Esophagus squamous epithelium (tissue), 5 donors: ENCODE measurements at places on chromosomes 5 and 9.

GRCh38 chr5:14250748-14251701, 107.9 kb downstream of the TRIO start:
- DNase-seq: no peak

- DNase-seq: no peak
These were observed 667 bp downstream of the FBXO10 start for GRCh38 chr9:37575511-37575914.

DNA sequence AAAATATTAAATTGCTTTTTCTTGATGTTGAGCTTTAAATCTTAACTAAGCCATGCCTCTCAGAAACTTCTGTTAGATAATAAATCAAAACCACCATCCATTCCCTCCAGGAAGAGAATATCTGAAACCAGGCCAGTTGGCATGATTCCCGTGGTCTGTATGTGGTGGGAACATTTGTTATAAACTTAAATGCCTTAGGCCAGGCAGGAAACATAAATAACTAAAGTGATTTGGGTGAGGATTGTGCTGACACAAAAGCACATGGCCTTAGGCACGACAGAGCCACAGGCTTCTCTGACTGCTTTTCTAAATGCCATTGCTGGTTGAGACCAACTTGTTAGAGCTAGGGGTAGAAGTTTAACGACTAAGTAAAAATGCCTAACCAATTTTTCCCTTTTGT, 255.9 kb downstream of the GABRG2 start:
- no peak for DNase-seq

- DNase-seq: no peak
These were observed 35.0 kb downstream of the MYO10 start for GRCh38 chr5:16901021-16901644.

DNA sequence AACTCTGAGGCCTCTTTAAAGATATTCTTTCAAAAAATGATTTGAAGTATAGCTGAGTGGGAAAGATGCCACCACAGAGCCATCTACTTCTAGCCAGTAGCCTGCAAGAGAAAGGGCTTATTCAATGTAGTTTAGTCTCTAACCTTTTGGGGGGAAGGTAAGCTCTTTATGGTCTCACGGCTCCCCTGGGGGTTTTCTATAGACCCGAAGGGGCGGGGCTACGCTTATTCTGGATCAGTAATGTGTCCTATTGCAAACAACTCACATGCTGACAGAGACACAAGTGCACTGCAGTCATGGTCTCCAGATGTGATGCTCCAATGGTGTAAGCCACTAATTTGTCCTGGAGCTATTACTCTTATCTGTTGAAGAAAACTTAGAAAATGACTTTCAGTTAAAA, 53.4 kb upstream of the RPS23 start:
- DNase-seq: no peak

- no peak for DNase-seq
These were observed 82.9 kb downstream of the RAPGEF1 start for GRCh38 chr9:131657037-131657377.

DNA sequence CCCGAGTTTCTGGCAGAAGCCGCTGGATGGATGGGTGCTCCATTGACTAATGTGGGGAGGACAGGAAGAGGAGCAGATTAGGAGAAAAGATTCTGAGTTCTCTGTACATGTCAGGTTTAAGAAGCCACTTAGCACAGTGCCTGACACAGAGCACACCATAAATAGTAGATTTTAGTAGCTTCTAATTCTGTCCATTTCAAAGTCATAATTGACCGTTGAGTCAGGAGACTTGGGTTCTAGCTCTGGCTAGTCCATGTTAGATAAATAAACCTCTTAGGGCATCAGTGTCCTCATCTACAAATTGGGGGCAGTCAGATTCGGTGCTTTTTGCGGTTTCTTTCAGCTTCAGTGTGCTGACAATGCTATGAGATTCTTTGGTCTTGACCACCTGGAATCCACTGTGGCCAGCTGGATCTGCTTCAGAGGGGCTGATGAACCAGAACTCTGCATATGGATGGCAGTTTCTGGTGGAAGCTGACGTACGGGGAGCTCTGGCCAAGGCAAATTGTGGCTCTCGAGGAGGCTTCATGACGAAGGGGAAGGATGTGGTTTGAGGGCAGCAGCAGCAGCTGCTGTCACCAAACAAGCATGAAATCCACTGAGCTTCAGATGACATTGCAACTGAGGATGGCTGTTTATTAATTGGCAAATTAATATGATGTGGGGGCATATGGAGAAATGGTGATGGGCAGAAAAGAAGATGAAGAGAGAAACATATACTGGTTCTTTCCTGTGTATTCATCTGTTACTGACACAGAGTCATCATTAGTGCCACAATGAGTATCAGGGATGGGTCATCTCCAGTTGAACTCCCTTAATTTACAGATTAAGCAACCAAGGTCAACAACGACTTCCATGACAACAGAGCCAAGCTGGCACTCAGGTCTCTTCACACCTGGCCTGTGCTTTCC, 134.4 kb downstream of the AOPEP start:
- DNase-seq: no peak

GRCh38 chr5:110469486-110469885, 257.0 kb downstream of the TMEM232 start:
- no peak for DNase-seq

- no peak for DNase-seq
These were observed 36.1 kb upstream of the SLC2A8 start for GRCh38 chr9:127360829-127361228.

DNA sequence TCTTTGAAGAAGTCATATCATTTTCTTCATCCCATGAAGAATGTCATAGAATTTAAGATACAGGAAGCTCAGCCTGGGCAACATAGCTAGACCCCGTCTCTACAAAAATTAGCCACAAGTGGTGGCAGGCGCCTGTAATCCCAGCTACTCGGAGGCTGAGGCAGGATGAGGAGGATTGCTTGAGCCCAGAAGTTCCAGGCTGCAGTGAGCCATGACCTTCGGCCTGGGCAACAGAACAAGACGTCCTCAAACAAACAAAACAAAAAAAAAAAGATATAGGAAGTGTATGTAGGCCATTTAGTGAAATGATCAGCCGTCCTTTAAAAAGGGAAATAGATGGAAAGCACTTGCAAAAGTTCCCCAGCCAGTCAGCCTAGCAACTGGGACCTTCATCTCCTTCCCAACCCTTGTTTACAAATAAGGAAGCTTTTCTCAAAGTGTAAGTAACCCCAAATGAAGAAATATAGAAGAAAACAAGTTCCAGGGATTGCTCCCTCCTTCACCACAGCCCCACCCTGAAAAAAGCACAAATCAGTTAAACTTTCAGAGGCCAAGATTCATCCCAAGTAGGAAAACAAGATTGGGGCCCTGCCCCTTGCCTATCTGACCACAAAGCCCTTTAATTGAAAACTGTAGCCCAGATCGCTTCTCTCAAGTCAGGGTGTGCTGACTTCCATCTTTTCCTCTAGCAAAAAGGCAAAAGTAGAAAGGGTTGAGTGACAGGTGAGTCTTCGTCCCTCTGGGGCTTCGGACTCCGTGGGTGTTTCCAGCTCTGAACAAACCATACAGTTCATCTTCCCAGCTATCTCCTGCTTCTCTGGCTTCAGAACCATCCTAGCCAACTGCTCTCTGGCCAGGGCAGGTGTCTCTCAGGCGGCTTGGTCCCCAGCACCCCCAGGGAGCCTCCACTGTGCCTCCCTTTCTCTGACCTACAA, 1.2 kb downstream of the SLC31A2 start:
- no peak for DNase-seq

GRCh38 chr5:139871614-139872013, 76.0 kb downstream of the PSD2 start:
- DNase-seq: no peak

DNA sequence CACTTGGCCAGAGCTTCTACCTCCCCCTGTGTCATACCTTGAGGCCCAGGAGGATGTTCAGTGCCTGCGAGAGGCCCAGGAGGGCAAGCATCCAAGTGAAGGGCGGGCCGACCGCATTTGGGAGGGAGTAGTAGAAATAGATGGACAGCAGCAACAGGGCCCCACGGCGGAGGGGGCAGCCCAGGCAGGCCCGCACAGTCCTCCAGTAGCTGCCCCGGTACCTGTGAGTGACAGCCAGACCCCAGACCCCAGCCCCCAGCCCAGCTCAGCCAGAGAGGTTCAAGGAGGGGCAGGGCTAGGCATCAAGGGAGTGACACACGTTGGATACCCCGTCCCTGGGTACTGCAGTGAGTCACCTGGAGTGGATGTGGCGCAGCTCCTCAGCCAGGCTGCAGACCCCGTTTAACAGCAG, 1.4 kb downstream of the STING1 start:
- no peak for DNase-seq

DNA sequence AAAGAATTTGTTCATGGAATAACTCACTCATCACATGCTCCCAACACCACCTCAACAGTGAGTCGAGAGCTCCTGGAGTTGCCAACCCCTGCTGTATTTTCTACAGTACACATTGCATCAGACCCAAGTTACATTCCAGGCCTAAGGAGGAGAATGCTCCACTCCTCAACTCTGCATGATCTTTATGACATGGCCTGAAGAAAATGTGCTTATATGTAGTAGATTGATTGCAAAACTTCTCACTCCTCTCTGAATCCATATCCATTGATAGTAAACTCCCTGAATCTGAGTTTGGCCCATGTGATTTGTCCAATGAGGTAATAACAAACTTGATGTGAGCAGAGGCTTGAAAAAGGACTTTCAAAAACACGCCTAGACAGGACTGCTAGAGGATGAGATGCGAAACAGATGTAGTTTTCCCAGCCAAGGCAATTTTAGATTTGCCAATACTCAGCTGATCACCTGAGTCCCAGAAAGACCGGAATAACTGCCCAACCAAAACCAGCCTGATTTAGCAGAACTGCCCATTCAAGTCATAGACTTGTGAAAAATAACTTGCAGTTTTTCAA, 29.0 kb upstream of the PAPPA start:
- DNase-seq: no peak

GRCh38 chr9:127181595-127182190, 59.3 kb upstream of the ANGPTL2 start:
- no peak for DNase-seq

DNA sequence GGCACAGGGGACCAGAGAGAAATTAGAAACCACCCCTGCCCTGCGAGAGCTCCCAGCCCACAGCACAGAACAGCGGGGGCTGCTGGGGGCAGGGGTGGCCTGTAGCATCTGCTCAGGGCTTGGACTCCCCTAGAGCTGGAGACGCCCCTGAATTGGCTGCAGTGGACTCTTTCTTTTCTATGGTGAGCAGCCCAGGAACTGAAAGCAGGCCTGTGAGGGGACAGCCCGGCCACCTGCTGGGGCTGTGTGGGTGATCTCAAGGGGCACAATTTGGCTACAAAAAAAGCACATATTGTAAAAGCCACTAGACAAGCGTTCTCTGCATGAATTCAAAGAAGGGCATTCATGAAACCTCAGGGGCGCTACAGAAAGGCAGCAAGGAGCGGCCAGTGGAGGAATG, 57.5 kb upstream of the ICE1 start:
- DNase-seq: no peak

GRCh38 chr9:134214766-134215419, 50.5 kb upstream of the RNU6ATAC start:
- no peak for DNase-seq

- no peak for DNase-seq
These were observed 252.2 kb downstream of the NR2F1-AS1 start for GRCh38 chr5:93328833-93329232.

GRCh38 chr9:115616666-115617239, 498.8 kb upstream of the TNC start:
- no peak for DNase-seq

DNA sequence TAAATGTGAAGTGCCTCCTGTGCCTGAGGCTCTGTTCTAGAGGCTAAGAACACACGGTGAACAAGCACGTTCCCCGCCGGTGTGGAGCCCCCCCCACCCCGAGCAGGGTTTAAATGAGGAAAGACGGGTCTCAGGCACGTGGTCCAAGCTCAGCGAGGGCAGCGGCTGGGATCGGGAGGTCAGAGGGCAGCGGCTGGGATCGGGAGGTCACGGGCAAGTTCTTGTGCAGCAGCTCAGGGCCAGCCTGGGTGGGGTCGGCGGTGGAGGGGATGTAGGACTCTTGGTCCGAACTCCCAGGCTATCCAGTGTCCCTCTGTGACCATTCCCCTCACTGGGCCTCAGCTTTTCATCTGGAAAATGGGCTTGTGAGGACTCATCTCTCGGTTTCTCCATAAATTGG, 2.7 kb upstream of the GBGT1 start:
- no peak for DNase-seq

GRCh38 chr5:178340187-178340586, 107.6 kb upstream of the PHYKPL start:
- DNase-seq: no peak

DNA sequence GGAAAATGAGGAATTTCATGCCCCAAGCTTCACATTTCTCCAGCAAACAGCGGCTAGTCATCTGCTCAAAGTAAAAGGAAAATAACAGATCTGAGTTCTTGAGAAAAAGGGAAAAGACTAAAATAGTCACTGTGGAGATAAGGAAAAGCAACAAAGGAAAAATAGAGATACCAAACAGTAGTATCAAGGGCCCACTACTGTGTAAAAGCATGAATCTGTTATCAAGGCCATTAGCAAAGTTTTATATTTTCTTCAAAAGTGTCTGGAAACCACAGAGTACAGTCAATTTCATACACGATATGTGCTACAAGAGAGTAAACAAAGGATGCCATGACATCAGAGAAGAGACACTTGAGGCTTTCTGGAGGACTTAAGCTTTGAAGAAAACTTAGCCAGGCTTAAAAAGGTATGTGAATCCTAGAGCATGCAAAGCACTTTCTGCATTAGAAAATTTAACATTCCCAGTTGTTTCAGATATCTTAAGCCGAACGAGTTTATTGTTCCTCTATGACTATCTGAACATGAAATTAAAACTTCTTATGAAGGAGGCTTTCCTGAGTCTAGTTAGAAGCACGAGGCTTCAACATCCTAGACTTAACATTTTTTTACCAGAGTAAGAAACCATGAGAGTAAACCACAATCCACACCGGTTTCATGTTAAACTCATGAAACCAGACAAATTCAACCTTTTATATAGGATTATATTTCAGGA, 1.2 kb downstream of the TTC33 start:
- no peak for DNase-seq

DNA sequence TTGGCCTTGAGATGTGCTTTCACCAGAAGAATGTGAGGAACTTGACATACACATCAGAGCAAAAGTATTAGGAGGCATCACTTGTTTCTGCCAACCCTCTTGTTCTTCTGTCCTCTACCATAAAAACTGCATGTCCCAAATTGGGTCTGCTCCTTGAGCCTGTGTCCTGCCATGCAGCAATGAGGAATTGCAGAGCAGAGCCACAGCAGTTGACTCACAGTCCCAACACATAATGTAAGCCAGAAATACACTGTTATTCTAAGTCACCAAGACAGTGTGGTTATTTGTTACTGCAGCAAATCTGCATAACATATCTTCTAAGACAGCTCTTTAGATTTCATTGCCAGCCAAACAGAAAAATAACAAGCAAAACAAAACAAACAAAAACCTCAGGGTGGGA, 598.2 kb downstream of the PRELID2 start:
- DNase-seq: no peak

GRCh38 chr5:180215783-180216630, 7.0 kb upstream of the RASGEF1C start:
- DNase-seq: no peak

GRCh38 chr5:83251849-83252248, 174.5 kb downstream of the XRCC4 start:
- no peak for DNase-seq
